RPMI7951 (cell line): ENCODE measurements at places on chromosomes 5 and 9. TPM values are rescaled to one million over a fixed set of nuclear protein-coding genes. Genes with fewer than 3 reads are reported as not detected.

DNA sequence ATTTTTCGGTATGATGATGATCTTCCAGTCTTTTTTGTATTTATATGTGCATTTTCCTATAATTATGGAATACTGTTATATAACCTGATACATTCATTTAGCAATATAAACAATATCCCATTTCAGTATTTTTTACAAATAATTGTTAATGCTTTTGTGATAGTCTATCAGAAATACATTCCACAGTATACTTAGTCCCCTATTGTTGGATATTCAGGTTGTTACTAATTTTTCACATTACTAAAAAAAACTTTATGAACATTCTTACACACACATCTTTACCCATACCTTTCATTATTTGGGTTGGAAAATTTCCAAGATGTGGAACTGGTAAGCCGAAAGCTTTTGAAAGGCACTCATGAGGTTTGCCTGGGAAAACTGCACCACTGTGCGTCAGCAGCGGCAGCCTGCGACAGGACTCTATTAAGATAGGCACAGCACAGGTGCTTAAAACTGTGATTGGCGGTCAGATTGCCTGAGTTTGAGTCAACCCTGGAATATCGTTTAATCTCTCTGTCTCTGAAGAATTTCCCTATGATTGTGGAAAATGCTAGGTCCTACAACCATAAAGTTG is 147.5 kb upstream of the ERCC6L2 start:
- no peak for DNase-seq

DNA sequence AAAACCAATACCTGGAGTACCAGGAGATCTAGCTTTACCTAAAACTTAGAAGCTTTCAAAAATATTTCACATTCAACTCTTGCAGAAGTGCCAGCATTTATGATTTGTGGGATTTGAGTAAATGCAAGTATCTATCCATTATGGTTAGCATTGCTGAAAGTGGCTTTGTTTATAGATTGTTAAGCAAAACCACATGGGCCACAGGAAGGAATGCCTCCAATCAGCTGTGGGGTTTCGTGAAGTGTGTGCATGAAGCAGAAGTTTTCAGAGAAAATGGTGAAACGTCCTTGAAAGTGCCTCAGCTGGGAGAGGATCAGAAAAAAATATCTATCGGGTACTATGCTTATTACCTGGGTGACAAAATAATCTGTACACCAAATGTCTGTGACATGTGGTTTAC is 4.2 kb downstream of the LECT2 start:
- DNase-seq, result peak; percentile 31

DNA sequence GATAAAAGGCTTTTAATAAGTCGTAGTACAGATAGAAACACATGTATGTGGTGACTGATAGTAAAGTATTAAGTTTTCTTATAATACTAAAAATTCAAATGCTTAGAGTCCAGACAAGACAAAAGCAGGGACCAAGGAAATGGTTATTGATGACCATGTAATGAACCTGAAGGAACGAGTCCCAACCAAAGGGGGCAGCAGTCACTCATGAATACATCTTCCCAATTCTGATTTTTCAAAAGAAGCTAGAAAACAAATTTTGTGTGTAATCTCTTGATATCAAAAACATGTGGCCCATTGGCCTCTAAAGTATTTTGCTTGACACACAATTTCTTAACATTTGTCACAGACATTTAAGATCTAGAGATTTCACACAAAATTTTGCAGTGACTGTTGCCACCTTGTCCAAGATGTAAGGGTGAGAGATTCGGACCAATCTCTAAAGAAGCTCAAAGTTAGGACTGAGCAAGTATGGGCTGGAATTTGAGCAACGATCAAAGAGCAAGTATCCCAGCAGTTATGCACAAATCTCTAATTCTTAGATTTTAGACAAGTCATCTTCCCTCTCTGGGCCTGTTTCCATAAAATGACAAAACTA is 66.8 kb downstream of the ARL15 start:
- DNase-seq, result peak; percentile 20

DNA sequence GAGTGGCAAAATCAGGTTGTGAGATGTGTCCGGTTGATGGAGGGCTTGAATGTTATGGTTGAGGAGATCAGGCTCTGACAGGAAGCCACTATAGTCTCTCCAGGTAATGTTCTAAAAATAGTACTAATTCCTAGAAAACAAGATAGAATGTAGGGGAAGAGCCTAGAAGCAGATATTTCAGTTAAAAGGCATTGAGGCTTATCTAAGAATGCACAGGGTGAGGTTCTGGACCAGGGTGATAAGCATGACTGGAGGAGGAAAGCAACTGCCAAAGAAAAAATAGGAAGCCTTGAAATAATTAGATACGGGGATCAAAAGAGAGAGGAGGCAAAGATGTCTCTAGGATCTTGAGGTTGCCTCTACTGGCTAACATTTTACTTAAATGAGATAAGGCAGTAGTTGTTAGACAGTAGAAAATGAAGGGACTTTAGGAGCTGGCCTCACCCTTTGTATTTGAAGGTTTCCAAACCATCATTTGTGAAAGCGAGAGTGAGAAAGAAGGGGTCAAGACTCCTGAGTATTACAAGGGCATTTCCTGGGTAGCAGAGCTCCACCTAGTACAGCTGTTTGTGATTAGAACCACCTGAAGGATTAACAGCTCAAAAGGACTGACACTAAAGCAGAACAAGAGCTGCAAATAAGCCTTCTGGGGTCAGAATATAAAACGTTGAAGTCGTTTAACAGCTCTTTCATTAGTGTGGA is 15.4 kb upstream of the ARL15 start:
- DNase-seq, result no peak

GRCh38 chr5:2762744-2763532 is 11.5 kb upstream of the IRX2 start:
- no peak for DNase-seq

DNA sequence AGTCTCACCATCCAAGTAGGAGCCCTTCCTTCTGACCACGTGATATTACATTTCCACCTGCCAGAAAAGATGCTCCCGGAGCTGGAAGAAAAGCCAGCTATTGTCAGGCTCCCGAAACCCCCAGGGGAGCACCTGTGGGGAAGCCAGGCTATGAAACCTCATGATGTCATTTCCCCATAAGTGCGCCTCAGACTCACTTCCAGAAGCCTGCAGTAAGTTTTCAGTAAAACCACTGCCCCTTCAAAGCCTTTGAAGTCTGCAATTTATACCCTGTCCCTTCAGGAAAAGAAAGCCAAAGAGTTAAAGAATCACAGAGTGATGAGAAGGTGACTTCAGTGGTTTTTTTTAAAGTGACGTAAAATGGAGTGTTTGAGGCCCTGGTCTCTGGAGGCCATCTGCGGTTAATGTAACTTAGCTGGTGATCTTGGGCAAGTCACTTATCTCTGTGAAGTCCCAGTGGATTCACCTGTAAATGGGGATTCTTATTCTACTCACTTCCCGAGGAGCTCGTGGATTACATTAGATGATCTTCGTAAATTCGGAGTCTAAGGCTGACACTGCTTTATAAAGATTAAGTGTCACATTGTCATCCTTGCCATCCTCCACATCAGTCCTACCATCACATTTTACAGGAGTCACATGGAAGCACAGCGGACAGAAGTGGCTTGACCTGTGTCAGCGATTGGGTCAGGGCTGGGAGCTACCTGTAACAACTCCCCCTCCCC is 2.6 kb upstream of the SEMA6A start:
- no peak for DNase-seq

GRCh38 chr5:142615948-142616347 is 69.9 kb downstream of the FGF1 start:
- DNase-seq, result no peak

GRCh38 chr9:88593537-88594185 is 58.7 kb downstream of the NXNL2 start:
- peak; percentile 58 for DNase-seq

- DNase-seq, result no peak
These were observed 795 bp upstream of the ASS1 start for GRCh38 chr9:130443840-130444492.

DNA sequence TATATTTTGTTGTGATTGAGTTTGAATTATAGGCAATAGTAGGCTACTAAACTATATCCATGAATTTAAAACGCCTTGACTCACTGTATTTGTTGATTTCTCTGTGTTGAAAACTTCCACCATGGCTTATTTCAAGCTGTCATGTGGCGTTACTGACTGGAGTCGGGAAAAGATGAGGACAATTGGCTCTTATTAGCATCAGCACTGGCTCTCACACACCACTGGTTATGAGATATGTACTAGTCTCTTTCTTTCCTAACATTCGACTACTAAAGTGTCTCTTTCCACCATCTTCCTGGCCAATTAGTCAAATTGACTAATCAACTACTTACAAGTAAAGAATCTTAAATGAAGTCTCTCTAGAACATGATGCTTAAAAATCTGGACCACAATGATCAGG is 9.1 kb upstream of the DAB2 start:
- DNase-seq, result no peak

- DNase-seq, result no peak
These were observed 50.7 kb downstream of the SPEF2 start for GRCh38 chr5:35668319-35668718.

- no peak for DNase-seq
These were observed 11.7 kb upstream of the EXOSC2 start for GRCh38 chr9:130681769-130682420.

GRCh38 chr9:79362100-79363081 is 209.4 kb upstream of the TLE4 start:
- no peak for DNase-seq

GRCh38 chr9:36031774-36032555 is 4.7 kb upstream of the RECK start:
- peak; percentile 34 for DNase-seq

DNA sequence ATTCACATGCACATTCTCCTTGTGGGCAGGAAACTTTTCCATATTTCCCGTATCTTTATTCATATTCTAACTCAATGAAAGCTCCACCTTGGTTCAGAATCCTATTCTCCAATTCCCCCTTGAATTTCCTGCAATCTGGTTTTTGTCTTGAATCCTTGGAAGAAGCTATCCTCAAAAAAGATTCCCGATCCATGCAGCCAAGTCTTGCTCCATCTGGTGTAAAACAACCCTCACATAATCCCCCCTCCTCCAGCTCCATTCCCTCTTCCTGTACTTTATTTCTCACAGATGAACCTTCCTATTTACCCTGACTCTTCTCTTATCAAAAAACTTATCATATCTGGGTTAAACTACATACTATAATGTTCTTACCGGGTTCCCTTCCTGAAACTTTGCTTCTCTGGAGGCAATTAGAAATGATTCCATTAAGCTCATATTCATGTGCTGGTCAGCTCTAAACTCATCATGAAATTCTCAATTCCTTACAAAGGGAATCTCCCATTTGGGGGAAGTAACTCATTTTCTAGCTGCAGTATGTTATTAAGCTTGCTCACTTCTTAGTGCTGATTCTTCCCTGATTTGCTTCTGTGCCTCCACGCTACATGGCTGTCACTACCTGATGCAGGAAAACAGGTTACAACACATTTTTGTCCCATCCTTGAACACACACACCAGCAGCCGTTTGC is 81.7 kb downstream of the GNAQ start:
- DNase-seq, result no peak

GRCh38 chr9:136182850-136183422 is 22.0 kb downstream of the LHX3 start:
- DNase-seq, result no peak

GRCh38 chr5:198516-199196 is 7.4 kb downstream of the LRRC14B start:
- DNase-seq, result no peak

DNA sequence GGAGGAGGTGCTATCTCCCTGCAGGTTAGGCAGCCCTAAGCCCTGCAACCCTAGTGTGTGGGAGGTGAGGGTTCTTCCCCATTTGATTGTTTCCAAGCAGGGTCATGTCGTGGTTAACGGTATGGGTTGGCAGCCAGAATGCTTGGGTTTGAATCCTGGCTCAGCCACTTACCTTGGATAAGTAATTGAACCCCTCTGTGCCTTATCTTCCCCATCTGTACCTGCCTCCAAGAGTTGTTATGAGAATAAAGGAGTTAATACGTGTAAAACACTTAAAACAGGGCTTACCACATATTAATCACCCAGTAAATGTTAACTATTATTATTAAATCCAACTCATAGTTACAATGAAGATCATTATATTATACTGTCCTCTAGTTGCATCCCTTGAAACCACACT is 52.2 kb upstream of the SPATA31E1 start:
- DNase-seq, result no peak

- no peak for DNase-seq
These were observed 206.9 kb downstream of the FSTL4 start for GRCh38 chr5:133405275-133406034.

DNA sequence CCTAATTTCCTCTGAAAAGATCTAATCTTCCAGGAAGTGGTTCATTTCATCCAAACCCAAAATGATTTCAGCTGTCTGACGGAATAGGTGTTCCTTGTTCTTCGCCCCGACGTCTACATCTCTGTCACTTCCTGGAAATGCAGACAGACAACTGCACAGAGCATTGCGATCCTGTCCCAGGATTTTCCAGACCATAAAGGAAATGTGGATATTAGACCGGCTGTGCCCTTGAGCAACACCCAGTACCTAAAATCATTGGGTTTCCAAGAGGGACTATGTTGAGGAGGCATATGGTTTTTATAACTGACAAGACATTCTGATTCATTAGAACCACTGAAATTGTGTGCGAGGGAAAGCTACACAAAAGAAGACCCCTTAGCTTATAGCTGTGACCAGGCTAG is 74.2 kb downstream of the MSX2 start:
- DNase-seq, result peak; percentile 75

GRCh38 chr5:107422494-107422893 is 248.2 kb downstream of the EFNA5 start:
- DNase-seq, result no peak

GRCh38 chr9:31597977-31598376 is 786.5 kb upstream of the ACO1 start:
- no peak for DNase-seq

DNA sequence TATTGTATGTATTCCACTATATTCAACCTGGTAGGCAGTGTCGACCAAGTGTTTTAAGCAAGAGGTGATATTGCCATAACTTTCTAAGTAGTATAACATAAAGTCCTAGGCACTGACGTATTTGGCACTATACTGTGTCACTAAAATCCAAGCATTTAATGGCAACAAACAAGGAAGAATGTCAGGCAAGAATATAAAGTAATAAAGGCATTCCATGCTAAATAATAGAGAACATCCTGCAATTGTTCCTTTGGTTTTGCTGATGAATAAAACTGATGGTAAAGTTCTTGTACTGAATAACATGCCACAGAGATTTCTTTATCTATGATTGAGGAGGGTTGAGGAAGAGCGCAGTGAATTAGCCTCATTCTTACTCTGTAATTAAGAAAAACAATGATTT is 256.9 kb downstream of the HINT1 start:
- DNase-seq, result no peak

The PCDHGC3 gene
- 75.6 and 81.8 TPM in 2 replicates for total RNA-seq

The MCTP1 gene
- total RNA-seq, result 3.4 and 3.8 TPM in 2 replicates

The C9orf72 gene
- 2.3 and 2.6 TPM in 2 replicates for total RNA-seq

The GABRA1 gene
- total RNA-seq, result not detected in 2 replicates

The RRAGA gene
- total RNA-seq, result 51.2 and 60.0 TPM in 2 replicates

The NTRK2 gene
- total RNA-seq, result under 0.01 and 0.20 TPM in 2 replicates

The PLK2 gene
- 120 and 137 TPM in 2 replicates for total RNA-seq

The DOK3 gene
- total RNA-seq, result 0.49 TPM in 1 of 2 replicates, not detected in the other

The CDC25C gene
- 24.4 and 28.3 TPM in 2 replicates for total RNA-seq

The WNT8A gene
- total RNA-seq, result not detected in 2 replicates

The RFK gene
- 22.7 and 24.8 TPM in 2 replicates for total RNA-seq

The OTULINL gene
- total RNA-seq, result 4.4 and 5.5 TPM in 2 replicates
